Stimulated activated CD4-positive, alpha-beta T cell treated with anti-CD3 and anti-CD28 coated beads, Interleukin-15, amount 100 ng/mL, for 24 hours (primary cell): ENCODE measurements at places on chromosomes 13 and 19.

DNA sequence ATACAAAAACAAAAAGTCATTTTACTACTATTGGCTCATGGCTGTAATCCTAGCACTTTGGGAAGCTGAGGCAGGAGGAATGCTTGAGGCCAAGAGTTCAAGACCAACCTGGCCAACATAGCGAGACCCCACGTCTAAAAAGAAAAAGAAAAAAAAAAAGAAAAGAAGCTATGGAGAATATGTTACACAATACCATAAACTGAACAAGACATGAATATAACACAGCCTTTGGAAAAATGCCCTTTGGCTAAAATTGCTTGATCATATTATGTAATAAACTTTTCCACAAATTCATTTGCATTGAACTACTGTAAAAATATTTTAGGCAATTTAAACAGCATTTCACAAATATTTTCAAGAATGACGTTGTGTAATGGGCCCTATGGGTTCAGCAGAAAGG is 3.7 kb upstream of the ZNF415 start:
- DNase-seq: no peak

DNA sequence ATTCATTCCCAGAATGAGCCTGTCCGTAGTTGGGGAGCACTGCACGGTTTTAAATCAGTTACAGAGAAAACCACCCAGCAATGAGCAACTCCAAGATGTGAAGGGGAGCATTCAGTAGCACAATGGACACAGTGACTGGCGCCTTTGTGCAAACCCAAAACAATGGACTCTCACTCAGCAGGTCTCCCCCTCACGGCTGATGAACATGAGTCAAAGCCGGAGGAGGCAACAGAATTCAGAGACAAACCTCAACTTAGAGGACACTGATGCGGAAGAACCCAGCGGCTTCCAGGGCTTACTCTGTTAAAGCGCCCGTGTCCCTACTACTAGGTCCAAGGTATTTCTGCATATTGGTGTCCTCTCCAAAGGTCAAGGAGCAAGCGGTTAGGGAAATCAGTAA is 17.7 kb downstream of the PLEKHF1 start:
- DNase-seq: no peak

DNA sequence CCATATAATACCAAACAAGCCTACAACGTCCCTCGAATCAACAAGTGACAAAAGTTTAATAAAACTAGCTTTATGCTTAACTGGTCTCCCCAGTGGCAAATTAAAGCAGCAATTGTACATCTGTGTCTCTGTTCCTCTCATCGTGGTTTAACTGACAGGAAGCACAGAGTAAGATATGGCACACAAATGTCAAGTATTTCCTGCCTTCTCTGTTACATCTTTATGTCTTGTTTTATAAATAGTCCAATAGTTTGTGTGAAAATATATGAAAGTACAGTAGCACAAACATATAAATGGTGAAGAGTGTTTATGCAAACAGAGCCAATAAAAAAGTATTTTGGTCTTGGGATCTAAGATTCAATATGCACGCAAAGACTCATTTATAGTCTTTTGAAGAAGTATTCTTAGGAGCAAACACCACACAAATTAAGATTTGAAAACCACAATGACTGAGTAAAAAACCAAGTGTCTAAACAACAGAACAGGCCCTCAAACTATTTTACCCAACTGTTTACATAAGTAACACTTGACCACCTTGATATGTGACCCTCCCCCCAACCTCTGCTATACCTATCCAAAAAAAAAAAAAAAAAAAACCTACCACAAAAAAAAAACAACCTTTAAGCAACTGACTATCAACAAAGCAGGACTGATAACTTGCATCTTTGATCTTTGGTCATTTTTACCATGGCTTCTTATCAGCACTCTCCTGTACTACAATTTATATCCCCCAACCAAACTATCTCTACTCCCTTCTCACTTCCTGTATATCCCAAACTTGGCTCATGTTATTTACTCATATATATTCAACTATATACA is 14.0 kb downstream of the ELF1 start:
- no peak for DNase-seq

DNA sequence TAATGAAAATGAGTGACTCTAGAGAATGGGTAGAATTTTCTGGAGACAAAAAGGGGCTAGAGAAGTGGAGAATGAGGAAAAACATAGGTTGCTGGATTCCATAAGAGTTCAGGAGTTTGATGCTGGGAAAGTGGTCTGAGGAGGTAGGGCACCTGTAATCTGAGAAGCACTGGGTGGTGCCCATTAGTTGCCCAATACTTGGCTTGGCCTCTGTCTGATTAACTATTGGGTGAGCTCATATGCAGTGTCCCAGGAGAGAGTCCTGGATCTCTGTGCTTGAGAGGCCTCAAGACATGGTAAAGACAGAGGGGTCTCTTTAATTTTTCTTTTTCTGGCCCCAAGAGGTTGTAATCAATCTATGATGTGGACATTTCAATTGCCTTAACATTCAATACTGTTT is 390.1 kb downstream of the TDRD3 start:
- DNase-seq: no peak
